Caco-2 (cell line): ENCODE measurements at places on chromosomes 2 and 18.

DNA sequence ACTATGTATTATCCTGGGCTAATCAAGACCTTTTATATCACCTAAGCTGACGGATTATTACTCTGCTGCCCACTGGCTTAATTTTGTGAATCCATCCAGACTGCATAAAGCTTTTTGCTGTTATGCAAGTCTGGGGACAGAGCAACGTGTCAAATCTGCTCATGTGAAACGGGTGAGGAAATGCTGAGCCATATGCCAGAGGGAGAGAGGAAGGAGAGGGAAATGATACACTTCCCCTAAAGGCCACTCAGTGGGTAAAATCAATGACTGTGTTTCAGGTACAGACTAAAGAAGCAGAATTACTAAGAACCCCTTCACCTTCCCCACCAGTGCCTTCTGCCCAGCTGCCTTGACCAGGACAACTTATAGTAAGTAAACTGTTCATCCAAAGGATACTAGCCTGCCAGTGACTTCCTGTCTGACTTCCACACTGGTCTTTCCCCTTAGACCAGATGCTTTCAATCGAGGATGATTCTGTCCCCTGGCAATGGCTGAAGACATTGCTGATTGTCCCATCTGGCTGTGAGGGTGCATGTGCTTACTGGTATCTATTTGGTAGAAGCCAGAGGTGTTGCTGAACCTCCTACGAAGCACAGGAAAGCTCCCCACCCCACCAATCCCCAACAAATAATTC lies 43.0 kb downstream of the STAT1 start:
- DNase-seq = no peak

DNA sequence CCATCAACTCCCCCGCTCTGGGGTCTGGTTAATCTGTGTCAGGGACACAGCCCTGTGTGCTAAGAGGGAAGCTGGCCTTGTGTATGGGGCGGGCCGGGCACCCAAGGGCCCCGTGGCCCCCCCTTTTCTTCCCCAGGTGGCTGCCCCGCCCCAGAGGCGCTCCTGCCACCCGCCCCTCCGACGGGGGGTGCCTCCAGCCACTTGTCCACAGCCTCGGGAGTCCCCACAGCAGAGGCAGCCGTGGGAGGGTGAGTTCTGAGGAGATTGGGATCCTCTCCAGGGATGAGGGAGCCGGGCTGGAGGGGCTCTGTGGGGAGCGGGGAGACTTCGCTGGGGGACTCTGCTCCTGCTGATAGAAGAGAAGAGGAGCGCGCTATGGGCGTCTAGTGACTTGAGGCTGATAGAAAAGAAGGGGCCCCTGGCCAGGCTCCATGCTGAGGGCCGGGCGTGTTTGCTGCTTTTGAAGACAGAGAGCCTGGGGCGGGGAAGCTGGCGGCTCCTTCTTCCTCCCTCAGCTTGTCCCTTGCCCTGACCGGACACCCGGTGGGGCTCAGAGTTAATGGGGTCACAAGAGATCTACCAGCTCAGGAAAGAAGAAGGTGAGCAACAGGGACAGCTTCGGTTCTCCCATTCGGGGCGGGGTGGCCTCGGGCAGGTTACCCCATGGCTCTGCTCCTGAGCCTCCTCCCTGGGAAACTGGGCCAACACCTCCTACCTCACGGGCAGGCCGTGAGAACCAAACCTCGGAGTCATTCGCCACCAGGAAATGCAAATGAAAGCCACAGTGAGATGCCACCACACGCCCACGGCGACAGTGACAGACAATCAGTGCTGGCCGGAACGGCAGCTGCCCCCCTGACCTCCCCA lies 89.4 kb upstream of the TAF1B start:
- no peak for DNase-seq

GRCh38 chr18:3151399-3152264 lies 68.1 kb downstream of the MYOM1 start:
- no peak for DNase-seq

GRCh38 chr2:105104208-105104731 lies 66.4 kb downstream of the MRPS9 start:
- DNase-seq = no peak

GRCh38 chr2:237276716-237277490 lies 137.1 kb downstream of the COL6A3 start:
- no peak for DNase-seq

DNA sequence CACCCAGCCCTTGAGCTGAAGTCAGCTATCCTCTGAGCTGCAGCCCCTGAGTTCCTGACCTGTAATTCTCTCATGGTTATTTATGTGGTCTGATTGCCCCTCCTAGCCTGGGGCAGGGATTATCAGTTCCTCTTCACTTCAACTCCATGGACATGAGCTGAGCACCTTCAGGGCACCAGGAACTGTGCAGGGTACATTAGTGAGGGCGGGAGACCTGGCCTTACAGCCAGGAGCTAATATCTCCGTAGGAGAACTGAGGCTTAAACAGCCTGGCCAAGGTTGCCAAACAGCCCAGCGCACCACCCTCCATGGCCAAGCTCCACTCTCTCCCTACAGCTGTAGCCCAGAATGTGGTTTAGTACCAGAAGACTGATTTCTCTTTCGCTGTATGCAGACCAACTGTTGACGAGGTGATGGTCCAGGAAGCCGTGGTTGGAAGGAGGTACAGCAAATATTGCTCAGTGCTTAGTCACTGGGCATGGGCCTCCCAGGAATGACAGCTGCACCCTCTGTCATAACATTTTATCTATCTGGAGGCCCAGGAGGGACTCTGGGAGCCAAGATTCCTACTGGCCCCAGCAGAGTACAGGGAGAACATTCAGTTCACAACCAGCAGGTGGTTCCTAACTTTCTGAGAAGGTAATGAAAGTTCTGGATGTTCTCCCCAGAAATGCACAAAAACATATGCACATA lies 228.7 kb upstream of the SIX2 start:
- DNase-seq = peak; percentile 63

DNA sequence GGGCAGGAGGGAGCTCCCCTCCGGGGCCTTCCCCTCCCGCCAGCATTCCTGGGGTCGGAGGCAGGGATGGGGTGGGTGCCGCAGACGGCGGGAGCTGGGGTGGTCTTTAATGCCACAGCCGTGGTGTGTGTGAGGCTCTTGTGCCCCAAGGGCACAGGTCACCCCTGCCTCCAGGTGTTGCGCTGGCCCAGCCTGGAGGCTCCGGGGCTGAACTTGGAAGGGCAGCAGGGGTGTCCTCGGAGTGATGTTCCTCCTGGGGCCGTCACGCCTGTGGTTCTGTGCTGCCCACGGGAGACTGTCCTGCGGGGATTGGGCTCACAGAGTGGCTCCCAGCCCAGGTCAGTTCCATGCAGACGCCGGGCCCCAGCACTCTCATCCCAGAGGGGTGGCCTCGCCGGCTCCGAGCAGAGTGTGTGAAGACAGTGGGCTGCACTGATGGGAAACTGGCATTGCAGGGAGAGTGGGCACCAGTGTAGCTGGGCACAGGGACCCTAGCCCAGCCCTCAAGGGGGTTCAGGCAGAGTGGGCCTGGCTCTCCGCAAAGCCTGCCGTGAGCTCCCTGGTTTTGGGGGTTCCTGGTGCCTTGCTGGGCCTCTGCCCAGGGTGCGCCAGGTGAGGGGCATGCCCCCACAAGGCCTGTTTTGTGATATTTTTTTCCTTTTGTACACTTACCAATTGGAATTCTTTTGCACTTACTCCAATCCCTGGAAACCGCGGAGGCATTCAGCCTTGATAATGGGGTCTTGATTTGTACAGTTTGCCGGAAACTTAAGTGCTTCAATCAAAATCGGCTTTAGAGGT lies 56.7 kb downstream of the NFATC1 start:
- DNase-seq = no peak

GRCh38 chr18:6764382-6764781 lies 34.9 kb downstream of the ARHGAP28 start:
- DNase-seq = no peak

GRCh38 chr2:65026154-65026553 lies 30.1 kb upstream of the CEP68 start:
- DNase-seq = no peak

DNA sequence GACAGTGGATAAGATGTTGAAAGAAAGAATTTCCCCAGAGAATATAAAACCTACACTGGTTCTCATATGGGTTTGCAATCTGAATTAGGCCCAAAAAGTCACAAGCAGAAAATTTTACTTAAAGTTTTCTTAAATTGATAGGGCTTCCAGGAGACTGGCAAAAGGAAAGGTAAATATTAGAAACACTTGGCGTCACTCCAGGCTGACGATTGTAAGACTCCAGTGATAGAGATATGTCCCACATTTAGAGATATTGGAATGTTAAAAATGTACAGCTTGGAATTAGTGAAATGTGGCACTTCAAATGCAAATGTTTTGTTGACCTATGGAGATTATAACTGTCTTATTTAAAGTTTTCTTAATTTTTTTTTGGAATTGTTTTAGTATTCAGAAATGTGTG lies 14.0 kb downstream of the YIPF4 start:
- no peak for DNase-seq

DNA sequence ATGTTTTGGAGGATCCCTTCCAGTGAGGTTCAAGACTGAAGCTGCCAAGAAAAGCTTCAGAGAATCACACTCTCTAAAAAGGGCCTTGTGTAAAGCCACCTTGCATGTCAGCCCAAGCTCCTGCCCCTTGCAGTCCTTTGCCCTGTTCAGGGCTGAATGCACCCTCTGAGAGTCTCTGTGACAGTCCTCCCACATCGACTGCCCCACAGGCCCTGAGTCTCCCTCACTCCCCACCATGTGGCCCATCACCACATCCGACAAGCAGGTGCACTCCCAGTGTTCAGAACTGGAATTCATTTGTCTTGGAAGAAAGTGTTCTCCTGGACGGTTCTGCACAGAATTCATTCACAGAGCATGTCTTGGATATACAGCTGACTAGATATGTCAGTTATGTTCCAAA lies 31.0 kb downstream of the BCL11A start:
- no peak for DNase-seq

DNA sequence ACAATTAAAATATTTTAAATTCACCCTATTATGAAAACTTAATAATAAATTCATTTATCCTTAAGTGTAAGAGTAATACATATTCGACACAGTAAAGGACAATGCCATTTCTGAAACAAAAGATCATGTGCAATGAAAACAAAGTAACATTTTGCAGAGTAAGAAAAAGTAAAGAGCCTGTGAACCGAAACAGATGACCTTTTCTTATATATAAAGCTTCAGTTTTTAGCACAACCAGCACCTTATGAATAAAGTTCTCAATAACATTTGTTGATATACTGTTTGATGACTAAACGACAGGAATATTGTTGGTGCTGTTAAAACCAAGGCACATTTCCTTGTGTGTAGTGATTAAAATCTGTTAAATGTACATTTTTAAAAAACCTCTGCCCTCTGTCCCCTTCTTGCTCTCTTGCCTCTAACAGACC lies 1.5 kb downstream of the PELI1 start:
- no peak for DNase-seq
